ENCODE measurements at places on chromosomes 12 and 14. TPM values are rescaled to one million over a fixed set of nuclear protein-coding genes. Genes with fewer than 3 reads are reported as not detected.

Gene KLRG1
- 3.1 TPM for total RNA-seq

Gene MUCL1
- total RNA-seq = not detected

Gene HAL
- total RNA-seq = 2.7 TPM

Gene NUP107
- total RNA-seq = 73.7 TPM

Gene DDX11
- total RNA-seq = 39.8 TPM

Gene SCNN1A
- total RNA-seq = 4.1 TPM

Gene KCNA5
- total RNA-seq = 0.54 TPM

Gene OR4E2
- not detected for total RNA-seq

Gene SLC41A2
- 25.5 TPM for total RNA-seq

Gene FAM90A1
- total RNA-seq = 0.81 TPM

Gene CLEC1B
- 0.39 TPM for total RNA-seq

Gene KRT77
- total RNA-seq = 0.34 TPM

Gene ETNK1
- total RNA-seq = 45.8 TPM

All from motor neuron (in vitro differentiated cells).